ENCODE measurements at places on chromosomes 6 and 20.

- no peak for DNase-seq
These were observed 180.4 kb downstream of the ZDHHC14 start for GRCh38 chr6:157561414-157561790.

- no peak for DNase-seq
These were observed 712 bp downstream of the ABHD16A start for GRCh38 chr6:31702405-31702818.

DNA sequence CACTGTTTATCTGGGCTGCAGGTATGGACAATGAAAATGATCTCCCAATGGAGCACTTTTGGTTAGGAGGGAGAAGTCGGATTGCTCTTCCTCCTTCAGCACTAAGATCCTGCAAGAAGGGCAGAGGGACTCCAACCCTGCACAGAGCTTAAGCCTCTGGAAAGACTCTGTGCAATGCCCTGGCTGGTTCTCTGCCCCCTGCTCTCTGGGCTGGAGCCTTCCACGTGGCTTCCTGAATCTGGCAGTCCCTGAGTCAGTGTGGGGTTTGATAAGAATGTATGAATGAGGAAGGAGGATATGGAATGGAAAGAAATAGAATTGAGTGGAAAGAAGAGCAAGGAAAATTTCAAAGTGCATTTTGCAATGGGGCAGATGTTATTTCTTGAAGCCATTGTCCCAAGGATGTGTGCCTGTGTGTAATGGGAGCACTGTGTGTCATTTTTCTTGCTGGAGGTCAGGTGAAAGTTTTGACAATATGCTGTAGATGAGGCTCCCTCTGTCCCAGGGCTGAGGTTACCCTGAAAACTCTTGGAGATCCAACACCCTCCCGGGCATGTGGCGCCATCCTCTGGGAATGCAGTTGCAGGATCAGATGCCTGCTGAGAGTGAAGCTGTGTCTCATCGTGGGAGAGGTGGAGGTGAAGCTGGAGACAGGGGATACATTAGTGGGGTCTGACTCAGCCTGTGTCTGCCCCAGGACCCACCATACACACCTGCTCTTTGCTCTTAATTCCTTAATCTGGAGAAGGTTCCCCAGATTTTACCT lies 16.3 kb upstream of the CST9L start:
- DNase-seq, result no peak

GRCh38 chr6:135306740-135307420 lies 125.8 kb downstream of the MYB start:
- DNase-seq, result no peak

DNA sequence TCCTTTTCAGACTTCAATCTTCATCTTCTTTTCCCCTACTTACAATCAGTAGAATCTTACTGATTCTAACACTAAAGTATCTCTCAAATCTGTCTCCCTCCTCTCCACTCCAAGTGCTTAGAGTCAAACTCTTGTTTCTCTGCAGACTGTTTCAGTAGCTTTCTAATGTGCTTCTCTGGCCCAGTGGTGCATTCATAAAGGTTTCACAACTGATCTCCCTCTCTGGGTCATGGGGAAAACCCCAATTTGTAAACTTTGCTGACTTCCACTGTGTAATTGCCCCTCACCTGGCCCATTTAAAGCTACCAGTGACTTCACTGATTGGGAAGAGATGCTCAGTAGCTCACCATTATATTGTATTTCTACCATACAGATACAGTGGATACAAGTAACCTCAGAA lies 183.6 kb downstream of the FAXC start:
- DNase-seq, result no peak

- DNase-seq, result no peak
These were observed 3.3 kb upstream of the ZNF341 start for GRCh38 chr20:33728463-33728862.

- no peak for DNase-seq
These were observed 141.6 kb upstream of the SLC24A3 start for GRCh38 chr20:19070681-19071445.

- DNase-seq, result no peak
These were observed 16.1 kb upstream of the RAB22A start for GRCh38 chr20:58293453-58293852.
